ENCODE measurements at places on chromosomes 7 and 10. TPM values are rescaled to one million over a fixed set of nuclear protein-coding genes. Genes with fewer than 3 reads are reported as not detected.

DNA sequence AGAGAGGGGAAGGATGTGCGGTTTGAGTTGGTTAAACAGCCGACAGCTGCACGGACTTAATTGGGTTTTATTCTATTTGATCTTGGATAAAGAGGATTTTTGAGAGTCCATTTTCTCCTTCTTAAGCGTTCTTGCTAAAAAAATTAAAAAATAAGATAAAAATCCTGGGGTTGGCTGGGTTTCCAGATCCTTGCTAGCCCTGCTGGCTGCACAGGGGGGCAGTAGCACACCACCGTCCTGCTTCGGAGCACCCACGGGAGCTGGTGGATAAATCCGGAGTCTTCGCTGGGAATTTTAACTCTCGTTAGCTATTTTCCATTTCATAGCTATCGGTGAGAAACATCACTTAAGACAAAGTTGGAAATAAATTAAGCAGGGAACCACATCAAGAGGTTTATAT is 792.0 kb downstream of the TYW1 start:
- 0 out of 2 replicates have a peak, but pooled peaks cover 3% of the 10 kb centered on the region for H3K36me3 ChIP-seq
- H3K4me3 ChIP-seq: no peak overlapping the region
- no peaks in the 10 kb centered on the region for H3K4me1 ChIP-seq

CALHM1 gene
- polyA plus RNA-seq: 0.11 TPM

- DNase-seq: no peak
- no peak overlapping the region for H3K27ac ChIP-seq
- no peaks in the 10 kb centered on the region for H3K27me3 ChIP-seq
- no peaks in the 10 kb centered on the region for H3K4me1 ChIP-seq
- H3K4me3 ChIP-seq: no peak overlapping the region
These were observed 21.9 kb downstream of the TNKS2 start for GRCh38 chr10:91820144-91820543.

GRCh38 chr10:55144001-55144400 is 343.0 kb upstream of the PCDH15 start:
- H3K4me3 ChIP-seq: no peak overlapping the region
- no peaks in the 10 kb centered on the region for H3K4me1 ChIP-seq
- no peaks in the 10 kb centered on the region for H3K36me3 ChIP-seq
- no peaks in the 10 kb centered on the region for H3K27me3 ChIP-seq
- no peak for DNase-seq

ATP6V1F gene
- polyA plus RNA-seq: 294 TPM

DNA sequence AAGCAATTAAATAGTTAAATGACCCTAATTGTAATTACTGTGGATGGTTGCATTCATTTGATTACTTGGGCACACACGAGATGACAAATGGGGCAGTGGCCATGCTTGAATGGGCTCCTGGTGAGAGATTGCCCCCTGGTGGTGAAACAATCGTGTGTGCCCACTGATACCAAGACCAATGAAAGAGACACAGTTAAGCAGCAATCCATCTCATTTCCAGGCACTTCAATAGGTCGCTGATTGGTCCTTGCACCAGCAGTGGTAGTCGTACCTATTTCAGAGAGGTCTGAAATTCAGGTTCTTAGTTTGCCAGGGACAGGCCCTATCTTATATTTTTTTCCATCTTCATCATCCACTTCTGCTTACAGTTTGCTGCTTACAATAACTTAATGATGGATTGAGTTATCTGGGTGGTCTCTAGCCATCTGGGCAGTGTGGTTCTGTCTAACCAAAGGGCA is 8.3 kb downstream of the PCBD1 start:
- 0 out of 2 replicates have a peak, but pooled peaks cover 10% of the 10 kb centered on the region for H3K4me1 ChIP-seq
- H3K27me3 ChIP-seq: no peaks in the 10 kb centered on the region
- H3K36me3 ChIP-seq: peaks cover 11% of the 10 kb centered on the region
- H3K4me3 ChIP-seq: no peak overlapping the region
- DNase-seq: peak; percentile 89
- H3K27ac ChIP-seq: no peak overlapping the region

DNA sequence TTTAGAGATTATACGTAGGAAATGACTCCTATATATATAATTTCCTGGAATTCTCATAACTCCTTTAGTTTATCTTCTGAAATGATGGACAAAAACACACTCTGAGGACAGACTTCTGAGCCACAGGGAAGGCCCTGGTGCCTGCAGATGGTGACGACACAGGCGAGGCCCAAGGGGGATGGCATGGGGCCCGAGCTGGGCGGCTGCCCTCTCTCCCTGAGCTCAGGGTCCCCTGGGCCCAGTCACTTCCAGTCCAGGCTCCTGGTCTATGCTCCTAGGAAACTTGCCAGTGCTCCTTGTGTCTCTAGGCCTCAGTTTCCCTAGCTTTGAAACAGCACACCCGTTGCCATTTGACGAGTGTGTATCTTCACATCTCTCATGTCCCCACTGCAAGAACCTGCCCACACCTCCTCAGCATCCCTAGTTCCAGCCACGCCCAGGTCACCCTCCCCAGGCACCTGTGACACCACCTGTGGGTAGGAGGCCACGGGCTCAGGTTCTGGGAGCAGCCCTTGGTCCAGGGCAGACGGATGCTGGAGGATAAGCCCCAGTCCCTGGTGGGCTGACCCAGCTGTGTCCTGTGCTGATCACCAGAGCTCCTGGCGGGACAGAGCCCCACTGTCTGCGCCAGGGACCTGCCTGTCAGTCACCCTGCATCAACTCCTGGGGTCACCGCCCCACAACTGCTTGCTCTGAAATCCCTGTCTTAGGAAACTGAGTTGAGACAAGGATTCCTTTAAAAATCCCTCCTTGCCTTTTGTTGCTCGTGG is 23.4 kb upstream of the SHH start:
- no peaks in the 10 kb centered on the region for H3K27me3 ChIP-seq
- no peak for DNase-seq
- H3K4me3 ChIP-seq: no peak overlapping the region
- no peak overlapping the region for H3K27ac ChIP-seq

All from GM23338 (cell line).